ENCODE measurements at places on chromosomes 6 and 20. TPM values are rescaled to one million over a fixed set of nuclear protein-coding genes. Genes with fewer than 3 reads are reported as not detected.

DNA sequence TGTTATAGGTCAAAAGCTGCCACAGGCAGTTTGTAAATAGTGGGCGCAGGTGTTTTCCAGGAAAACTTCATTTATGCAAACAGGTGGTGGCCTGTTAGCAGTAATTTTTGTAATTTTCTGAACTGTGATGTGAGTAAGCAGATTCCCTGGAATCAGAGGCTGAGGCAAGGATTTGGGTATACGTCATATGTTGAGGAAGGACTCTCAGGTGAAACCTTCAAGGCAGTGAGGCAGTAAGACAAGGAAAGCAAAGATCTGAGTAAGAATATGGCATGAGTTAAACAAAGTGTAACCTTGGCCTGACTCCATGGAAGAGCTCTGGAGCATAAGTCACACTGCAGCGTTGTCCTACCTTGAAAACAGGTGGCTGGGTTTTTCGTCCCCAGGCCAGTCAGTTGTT is 291.1 kb upstream of the BTBD3 start:
- H3K36me3 ChIP-seq, result no peaks in the 10 kb centered on the region
- H3K27ac ChIP-seq, result no peak overlapping the region
- no peaks in the 10 kb centered on the region for H3K27me3 ChIP-seq
- no peak for DNase-seq

- no peaks in the 10 kb centered on the region for H3K27me3 ChIP-seq
- H3K36me3 ChIP-seq, result no peaks in the 10 kb centered on the region
- no peak for DNase-seq
- H3K4me1 ChIP-seq, result peaks cover 2% of the 10 kb centered on the region
- no peak overlapping the region for H3K4me3 ChIP-seq
Observed at GRCh38 chr6:132763269-132763668, 5.6 kb upstream of the VNN2 start.

GRCh38 chr6:7765575-7766325 is 39.9 kb downstream of the BMP6 start:
- H3K27me3 ChIP-seq, result peaks cover 16% of the 10 kb centered on the region
- no peak overlapping the region for H3K27ac ChIP-seq
- DNase-seq, result peak; percentile 41
- peaks cover 1% of the 10 kb centered on the region for H3K36me3 ChIP-seq
- H3K4me3 ChIP-seq, result no peak overlapping the region

DNA sequence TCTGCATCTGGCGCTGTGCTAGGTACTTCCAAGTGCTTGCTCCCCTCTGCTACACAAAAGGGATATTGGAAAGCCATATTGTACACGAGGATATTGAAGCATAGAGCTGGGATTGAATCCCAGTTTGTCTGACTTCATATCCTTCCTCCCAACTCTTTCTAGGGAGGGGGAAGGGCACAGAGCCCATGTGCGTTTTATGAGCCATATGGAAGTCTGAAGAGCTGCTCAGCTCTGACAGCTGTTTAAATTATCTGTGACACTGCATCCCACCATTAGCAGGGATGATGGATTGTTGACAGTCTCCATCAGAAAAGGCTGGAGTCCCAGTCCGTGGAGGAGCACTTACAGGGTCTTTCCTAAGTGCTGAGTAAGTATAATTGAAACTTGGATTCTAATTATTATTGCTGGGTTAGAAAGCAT is 18.4 kb downstream of the TIAM2 start:
- H3K4me1 ChIP-seq, result peaks cover 10% of the 10 kb centered on the region
- no peak overlapping the region for H3K27ac ChIP-seq
- peak; percentile 24 for DNase-seq
- no peaks in the 10 kb centered on the region for H3K36me3 ChIP-seq
- H3K4me3 ChIP-seq, result no peak overlapping the region
- H3K27me3 ChIP-seq, result no peaks in the 10 kb centered on the region

The FNDC11 gene
- 0.28 TPM for total RNA-seq

The ELOVL2 gene
- total RNA-seq, result 10.6 TPM

The TRERF1 gene
- 6.7 TPM for total RNA-seq
